ENCODE measurements at places on chromosomes 5 and 9.

GRCh38 chr5:371811-372555 lies 50.5 kb downstream of the AHRR start:
- DNase-seq: no peak

DNA sequence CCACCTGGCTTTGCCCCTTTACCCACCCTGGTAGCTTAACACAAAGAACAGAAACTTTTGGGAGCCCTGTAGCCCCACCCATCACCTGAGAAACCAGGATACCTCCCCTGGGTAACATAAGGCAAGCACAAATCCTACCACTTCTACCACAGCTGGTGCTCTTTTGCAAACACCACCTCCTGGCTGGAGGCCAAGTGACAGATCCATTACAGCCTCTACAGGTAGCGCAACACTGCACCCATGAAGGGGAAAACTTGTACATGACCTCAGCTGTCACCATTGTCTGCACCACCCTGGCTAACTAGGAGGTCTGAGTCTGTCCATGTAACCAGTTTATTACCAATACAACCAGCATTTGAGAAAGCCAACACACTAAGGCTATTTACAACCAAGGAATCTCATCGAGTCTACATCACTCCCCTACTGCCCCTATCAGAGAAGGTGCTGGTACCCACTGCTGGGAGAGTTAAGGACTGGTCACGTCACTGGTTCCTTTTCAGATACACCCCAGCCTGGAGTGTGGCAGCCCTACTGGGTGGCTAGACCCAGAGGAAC lies 128.6 kb downstream of the PJA2 start:
- DNase-seq: peak; percentile 92

DNA sequence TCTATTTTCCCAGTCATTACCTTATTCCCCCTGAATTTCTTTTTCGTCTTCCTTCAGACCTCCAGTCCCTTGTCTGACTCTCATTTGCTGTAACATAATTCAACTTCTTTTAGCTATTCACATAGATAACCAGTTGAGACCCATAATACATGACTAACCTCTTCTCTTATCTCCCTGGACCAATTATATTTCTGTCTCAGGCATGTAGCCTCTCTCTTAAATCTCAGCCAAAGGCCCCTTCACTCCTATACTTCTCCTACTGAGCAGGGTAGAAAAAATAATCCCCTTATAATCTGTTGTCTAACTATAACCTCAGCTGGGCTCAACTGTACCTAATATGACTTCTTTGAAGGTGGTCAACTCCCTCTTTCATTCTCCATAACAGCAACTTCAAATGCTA lies 20.9 kb downstream of the RANBP6 start:
- no peak for DNase-seq

GRCh38 chr9:7097040-7097715 lies 339.4 kb downstream of the KDM4C start:
- no peak for DNase-seq

GRCh38 chr5:3218916-3219650 lies 376.5 kb upstream of the IRX1 start:
- no peak for DNase-seq

All from COR-L47 (cell line).